ENCODE measurements at places on chromosomes 2 and 18.
A peak's percentile ranks its signal among the peaks of the same experiment; 100 is the strongest.

GRCh38 chr2:24164416-24164973 is 10.4 kb upstream of the FAM228A start:
- no peak for DNase-seq

DNA sequence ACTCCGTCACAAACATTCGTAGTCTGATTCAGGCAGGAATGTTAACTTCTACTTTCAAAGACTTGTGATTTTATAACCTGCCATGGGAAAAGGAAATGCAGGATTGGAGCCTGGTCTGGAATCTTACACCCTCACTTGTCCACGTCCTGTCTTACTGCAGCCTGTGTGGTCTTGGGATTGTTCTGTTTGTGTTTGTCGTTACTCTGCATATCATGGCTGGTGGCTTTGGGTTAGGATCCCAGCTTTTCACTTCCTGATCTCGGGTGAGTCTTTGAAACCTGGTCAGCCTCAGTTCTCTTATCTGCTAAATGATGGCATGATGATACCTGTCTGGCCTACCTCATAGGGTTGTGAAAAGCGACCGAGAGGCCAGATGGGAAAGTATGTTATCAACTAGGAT is 34.6 kb downstream of the SH3BP4 start:
- DNase-seq, result no peak

GRCh38 chr2:235446082-235446481 is 47.8 kb upstream of the AGAP1 start:
- DNase-seq, result no peak

DNA sequence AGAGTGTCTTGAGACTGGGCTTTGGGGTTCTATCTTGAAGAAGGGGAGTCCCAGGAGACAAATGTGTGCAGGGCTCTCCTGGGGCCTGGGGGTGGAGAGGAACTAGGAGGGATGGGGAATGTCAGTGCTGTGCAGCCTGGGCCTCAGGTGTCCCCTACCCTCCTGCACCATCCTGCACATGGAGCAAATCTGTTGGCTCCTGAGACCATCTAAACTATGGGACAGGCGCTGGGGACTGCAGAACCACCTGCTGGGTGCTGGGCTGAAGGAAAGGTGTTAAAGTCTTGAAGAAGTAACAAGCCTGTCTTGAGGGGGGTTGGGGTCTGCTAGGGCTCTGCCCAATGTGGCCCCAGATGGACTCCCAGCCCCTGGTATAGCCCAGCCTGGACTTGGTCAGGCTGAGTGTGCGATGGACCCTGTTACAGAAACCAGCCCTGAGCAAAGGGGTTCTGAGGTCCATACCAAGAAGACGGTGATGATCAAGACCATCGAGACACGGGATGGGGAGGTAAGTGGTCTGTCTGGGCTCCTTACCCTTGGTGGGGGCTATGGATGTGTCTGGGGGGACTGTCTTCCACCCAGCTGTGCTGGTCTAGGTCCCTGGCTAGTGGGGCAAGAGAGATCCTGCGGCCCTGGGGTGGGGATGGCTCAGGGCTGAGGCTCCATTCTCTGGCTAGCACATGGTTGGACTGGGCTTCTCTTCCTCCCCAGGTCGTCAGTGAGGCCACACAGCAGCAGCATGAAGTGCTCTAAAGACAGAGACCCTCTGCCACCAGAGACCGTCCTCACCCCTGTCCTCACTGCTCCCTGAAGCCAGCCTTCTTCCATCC is 7.3 kb downstream of the DES start:
- no peak for DNase-seq

GRCh38 chr2:181197140-181197760 is 216.8 kb downstream of the UBE2E3 start:
- DNase-seq, result no peak

DNA sequence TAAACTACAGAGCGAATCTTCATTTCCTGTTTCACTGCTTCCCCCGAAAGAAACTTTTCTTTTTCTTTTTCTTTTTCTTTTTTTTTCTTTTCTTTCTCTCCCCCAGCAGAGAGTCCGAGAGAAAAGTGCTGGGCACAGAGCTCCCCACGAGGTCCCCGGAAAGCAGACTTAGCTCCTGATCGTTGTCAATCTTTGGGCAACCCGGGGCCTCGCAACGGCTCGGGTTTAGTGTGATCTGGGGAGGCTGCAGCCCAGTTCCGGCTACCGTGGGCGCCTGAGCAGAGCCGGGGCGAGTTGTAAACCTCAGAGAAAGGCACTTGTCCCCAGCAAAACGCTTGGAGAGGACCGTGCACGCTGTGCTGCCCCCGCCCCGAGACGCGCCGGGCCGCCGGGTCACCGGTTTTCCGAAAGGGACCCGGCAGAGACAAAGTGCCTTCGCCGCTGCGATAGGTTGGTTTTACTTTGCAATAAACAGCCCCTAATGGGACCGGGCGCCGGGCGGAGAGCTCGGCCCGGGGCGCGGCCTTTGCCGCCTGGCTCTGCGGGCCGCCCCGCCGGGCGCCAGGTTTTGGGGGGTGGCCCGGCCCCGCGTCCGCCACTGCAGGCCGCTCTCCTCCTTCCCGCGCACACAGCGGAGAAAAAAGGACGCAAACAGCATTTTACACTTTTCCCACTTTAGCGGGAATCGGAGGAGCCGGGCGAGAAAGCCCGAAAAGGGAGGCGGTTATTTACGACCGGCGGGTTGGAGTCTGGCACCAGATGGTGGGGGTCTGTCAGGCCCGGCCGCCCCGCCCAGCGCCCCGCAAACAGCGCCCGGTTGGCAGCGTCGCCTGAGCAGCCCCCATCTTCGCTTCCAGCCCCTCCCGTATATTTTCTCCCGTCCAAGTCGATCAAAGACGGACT is 136.0 kb downstream of the INSIG2 start:
- DNase-seq, result no peak

DNA sequence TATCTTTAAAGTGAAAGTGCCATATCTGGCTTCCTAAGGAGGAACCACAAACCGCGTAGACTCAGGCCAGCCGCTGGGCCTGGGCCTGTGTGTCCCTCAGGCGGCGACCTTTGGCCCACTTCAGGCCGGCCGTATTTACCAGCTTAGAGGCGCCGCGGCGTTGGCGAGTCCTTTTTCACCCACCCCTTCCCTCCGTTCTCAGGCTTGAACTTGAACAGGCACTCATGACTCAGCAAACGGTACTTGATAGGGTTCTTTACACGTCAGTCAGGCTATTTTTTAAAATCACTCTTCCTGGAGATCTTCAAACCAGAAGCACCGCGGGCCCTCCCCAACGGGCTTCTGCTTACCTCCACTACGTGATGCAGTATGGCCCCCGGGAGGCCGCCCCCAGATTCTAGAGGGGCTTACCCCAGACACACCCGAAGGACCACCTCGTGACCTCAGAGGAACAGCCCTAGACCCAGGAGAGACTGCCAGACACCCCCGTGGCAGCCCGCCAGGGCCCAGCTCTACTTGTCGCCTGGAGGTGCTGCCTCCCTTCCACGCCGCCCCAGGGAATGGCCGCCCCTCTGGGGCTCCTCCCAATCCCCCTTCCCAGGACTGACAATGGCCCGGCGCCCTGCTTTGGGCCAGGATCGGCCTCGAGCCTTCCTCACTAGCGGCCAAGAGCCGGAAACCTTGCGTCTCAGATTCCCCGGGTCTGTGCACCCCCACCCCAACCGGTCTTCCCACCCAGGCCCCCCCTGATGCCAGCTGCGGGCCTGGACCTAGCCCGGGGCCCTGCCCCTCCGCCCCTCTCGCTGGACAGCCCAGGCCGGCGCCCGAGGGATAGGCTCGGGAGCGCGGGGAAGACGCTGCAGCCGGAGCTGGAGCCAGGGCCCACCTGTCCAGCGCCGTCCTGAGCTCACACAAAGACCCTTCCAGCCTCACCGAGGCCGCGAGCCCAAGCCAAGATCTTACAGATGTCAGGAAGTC is 33.8 kb upstream of the IMPA2 start:
- DNase-seq, result peak; percentile 96

GRCh38 chr2:172926785-172927640 is 148.6 kb upstream of the MAP3K20 start:
- no peak for DNase-seq

- DNase-seq, result no peak
These were observed 74.0 kb downstream of the RHBDD1 start for GRCh38 chr2:226909836-226910235.

DNA sequence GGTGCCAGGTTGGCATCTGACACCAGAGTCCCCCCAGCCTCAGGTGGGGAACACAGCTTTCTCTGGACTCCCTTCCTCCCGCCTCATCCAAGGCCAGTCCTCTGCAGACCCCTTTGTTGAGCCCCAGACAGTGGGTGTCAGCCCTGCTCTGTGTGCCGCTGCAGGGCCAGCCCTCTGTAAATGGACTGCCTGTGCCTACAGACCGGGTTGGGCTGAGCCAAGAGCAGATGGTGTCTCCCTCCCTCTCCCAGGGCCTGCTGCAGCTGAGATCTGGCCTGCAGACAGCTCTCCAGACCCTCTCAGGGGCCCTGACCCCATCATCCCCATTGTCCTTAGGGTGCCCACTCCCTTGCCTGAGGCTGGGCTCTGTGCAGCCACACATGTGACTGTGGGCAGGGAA is 160.8 kb downstream of the KLHL29 start:
- DNase-seq, result no peak

GRCh38 chr2:207316906-207317305 is 151.2 kb upstream of the KLF7 start:
- DNase-seq, result no peak

DNA sequence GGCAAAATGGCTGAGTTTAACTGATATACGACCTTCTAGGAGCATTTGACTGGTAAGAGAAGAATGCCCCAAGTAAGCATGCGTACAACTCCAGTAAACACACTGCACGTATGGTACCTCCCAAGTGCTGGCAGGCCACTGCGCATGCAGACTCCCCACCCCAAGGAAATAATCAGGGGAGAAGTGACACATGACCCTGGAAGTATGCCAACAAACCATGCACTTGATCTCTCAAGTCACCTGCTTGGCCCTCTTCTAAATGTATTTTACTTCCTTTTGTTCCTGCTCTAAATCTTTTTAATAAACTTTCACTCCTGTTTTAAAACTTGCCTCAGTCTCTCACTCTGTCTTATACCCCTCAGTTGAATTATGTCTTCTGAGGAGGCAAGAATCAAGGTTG is 129.8 kb upstream of the COL5A2 start:
- DNase-seq, result no peak

- DNase-seq, result no peak
These were observed 90.6 kb downstream of the USP34 start for GRCh38 chr2:61380056-61380881.

- no peak for DNase-seq
These were observed 158.7 kb downstream of the VWC2L start for GRCh38 chr2:214569419-214570035.

GRCh38 chr2:235573331-235574221 is 79.7 kb downstream of the AGAP1 start:
- no peak for DNase-seq

- no peak for DNase-seq
These were observed 164.1 kb downstream of the MYCN start for GRCh38 chr2:16104315-16104948.

GRCh38 chr2:238425505-238425978 is 1.2 kb upstream of the ASB1 start:
- DNase-seq, result no peak

DNA sequence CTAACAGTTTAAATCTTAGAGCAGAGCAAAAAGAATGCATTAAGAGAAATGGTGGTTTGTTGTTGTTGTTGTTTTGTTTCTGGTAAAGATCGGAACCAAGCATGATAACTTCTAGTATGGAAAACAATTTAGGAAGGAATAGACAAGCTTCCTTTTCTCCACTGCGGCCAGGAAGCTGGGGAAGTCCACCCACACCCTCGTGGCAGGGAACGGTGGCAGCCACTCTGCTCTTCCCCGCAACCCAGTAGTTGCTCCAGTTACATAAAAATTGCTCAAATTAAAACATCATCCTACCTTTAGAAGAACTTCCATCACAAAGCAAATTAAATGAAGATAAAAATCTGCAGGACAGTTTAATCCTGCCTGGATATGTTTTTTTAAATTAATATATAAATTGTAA is 113.0 kb downstream of the RBMS1 start:
- no peak for DNase-seq

- peak; percentile 89 for DNase-seq
These were observed 36.1 kb upstream of the MRPL33 start for GRCh38 chr2:27735263-27735904.

DNA sequence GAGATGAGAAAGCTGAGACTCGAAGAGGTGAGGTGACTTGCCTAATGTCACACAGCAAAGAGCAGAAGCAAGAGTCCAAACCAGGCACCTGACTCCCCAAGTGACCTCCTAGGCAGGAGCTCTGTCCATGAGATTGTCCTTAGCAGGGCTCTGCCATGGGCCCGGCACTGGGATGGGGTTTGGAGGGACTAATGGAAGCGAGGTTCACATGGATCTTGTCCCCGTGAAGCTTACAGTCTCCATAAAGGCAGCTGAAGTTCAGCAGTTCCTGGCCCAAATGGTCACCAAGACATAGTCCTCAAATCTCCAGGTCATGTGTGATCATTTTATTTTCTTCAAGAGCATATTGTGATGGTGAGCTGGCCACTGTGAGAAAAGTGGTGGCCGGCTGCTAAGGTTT is 57.0 kb upstream of the AFF3 start:
- DNase-seq, result no peak

DNA sequence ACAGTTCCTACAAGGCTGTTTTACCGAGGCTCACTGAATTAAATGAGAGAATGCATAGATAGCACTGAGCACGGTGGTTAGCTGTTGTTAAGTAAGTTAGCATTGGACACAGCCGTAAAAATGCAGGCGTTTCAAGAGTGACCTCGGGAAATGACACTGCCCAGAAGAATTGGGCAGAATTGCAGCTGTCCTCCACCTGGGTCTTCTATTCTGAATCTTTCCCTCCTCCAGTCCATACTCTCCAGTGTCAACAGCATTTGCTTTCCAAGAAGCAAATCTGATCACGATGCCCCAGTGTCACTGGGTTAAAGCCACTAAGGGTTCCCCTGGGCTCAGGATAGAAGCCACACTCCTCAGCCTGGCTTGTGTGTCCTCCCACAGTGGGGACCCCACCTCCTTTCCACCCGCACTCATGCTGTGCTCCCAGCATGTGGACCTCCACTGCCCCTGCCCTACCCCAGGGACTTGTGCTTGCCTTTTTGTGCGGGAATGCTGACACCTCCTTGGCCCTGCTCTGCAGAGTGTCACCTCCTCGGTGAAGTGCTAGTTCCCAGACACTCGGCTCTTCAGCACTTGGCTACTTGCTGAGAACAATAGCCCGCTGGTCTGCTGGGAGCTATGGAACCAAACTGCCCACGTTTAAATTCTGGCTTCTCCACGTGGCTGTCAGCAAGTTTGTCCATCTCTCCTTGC is 135.0 kb downstream of the ANTXR1 start:
- DNase-seq, result no peak

- no peak for DNase-seq
These were observed 207.9 kb upstream of the ACVR2A start for GRCh38 chr2:147636886-147637285.

GRCh38 chr2:39540414-39540813 is 103.3 kb upstream of the MAP4K3 start:
- no peak for DNase-seq

- no peak for DNase-seq
These were observed 162.3 kb upstream of the ZEB2 start for GRCh38 chr2:144682248-144682647.

DNA sequence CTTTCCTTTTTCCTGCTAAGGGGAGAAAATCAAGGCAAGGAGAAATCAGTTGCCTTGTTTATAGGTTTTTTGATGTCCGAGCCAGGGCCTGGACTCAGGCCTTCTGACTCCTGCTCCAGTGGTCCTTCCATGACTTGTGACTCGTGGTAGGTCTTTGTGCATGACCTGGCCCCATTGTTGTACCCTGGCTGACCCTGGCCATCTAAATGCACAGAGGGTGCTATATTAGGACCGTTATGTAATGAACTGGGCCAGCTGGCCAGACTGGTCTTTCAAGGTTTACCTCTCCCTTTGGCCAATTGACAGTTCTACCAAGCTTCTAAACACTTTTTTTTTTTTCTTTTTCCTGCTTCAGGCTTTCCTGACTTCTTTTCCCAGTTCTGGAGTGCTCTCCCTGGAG is 81.1 kb downstream of the SETBP1 start:
- no peak for DNase-seq

- DNase-seq, result no peak
These were observed 1.5 kb downstream of the GALR1 start for GRCh38 chr18:77250926-77251729.
